ENCODE measurements at places on chromosomes 1 and 21.

DNA sequence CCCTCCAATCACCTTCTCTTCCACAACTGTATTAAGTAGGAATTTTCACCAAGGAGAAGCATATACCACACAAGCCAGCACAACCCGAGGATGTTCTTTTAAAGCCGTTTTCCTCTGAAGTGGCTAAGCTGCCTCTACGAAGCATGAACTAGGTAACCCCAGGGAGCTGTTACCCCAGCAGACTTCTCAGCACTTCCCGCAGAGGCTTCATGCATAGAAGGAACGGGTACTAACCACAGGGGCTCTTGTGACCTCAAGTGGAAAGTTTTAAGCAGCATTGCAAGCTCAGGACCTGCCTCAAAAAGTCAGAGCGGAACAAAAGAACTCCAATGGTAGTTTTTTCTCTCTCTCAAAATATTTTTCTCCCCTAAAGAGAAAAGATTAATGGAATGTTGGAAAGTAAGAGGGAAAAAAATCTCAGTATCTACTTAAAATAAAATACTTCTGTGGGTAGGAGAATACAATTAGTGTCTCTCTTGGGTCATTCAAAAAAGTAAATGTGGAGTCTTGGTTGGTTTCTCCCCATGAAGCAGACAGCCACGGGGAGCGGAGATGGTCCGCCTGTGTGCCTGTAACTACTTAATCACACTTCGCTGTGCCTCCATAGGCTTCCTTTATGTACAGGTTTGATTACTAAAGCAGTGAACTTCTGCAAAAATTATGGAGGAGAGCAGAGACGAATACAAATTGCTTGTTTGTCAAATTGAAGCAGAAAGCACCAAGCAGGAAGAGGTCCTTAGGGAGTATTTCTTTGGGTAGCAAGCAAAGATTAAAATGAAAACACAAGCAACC lies 40.9 kb downstream of the STX6 start:
- peak; percentile 9 for DNase-seq

DNA sequence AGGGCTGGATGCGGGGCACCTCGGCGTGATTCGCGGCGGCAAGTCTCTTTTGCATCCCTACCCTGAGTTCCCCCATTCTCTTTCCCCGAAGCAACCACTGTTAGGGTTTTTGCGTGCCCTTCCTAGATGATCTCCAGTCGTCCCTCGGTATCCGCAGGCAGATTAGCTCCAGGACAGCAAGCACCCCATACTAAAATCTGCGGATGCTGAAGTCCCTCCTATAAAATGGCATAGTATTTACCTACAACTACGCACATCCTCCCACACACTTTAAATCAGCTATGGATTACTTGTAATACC lies 22.8 kb upstream of the CFAP126 start:
- DNase-seq, result no peak

DNA sequence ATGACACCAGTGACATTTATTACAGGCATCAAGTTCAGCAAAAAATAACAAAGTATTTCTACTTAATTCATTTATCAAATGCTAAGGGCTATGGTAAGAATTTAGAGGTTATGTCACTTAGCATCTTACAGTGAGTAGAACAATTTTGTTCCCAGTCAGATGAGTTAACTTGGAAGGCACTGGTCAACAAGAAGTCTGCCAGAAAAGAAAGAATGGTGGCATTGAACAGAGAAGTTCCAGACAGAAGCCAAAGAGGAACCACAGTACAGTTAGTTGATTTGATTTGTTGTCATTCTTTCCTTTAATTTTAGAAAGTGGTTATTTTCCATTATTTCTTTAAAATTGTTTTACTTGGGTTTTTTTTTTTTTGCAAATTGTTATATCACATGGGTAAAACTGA lies 232.2 kb upstream of the PKN2 start:
- no peak for DNase-seq

GRCh38 chr1:231203259-231204057 lies 37.6 kb upstream of the GNPAT start:
- DNase-seq, result no peak

- no peak for DNase-seq
Observed at GRCh38 chr1:59354709-59355337, 57.9 kb downstream of the FGGY start.

DNA sequence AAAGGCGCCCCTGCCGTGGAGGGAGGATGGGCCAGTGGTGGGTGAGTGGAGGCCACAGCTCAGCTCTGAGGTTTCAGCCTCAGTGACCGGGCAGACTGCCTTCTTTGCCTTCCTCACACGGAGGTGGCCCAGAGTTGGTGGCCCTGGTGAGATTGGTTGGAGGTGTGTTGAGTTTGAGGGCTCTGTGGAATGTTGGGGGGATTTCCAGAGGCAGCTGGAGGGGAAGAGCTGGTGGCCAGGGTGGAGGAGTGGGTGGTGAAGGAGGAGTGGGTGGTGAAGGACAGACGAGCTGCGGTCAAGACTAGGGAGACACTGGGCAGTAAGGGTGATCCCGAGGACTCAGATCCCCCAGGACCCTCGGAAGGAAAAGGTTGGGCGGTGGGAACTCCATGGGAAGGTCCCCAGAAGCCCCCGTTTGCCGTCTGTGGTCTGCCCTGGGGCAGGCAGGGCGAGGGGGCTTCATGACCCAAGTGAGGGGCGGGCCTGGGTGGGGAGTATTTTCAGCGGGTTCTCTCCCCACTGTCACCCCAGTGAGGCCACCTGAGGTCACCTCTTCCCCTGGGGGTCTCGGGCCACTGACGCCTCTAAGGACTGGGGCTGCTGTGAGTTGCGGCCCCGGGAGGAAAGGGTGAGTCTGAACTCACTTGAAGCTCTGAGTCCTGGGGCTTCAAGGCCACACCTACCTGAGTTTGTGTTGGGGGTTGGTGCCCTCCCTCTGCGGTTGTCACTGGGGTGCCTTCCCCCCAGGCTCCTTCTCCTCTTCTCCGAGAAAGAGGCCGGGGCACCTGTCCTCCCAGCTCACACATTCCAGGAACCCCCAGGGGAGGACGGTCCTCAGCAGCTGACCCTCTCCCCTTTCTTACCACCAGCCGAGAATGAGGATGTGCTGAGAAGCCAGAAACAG lies 22.7 kb upstream of the PIK3CD start:
- no peak for DNase-seq

- no peak for DNase-seq
Observed at GRCh38 chr1:36643371-36644270, 160.9 kb upstream of the CSF3R start.

DNA sequence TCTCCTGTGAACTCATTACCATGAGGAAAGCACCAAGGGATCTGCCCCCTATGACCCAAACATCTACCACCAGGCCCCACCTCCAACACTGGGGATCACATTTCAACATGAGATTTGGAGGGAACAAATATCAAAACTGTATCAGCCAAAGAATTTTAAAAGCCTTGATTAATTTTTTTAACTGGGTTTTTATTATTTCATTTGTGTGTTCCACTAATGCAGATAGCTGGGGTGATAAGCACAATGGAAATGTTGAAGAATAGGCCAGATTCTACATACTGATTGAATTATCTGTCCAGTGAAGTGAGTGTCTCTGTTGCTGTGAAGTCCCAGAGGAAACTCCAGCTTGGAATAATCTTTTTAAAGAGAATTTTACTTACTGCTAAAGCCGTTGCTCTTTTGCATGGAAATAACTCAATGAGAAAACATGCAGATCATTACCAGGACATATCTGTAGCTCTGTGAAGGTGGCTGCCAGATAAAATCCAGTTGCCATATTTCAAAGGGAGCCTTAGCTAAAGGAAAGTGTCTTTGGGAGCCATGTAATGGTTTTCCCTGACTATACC lies 44.4 kb upstream of the DHCR24 start:
- no peak for DNase-seq

- no peak for DNase-seq
Observed at GRCh38 chr1:59379371-59379728, 82.5 kb downstream of the FGGY start.

- no peak for DNase-seq
Observed at GRCh38 chr1:184471686-184472085, 84.9 kb downstream of the C1orf21 start.

DNA sequence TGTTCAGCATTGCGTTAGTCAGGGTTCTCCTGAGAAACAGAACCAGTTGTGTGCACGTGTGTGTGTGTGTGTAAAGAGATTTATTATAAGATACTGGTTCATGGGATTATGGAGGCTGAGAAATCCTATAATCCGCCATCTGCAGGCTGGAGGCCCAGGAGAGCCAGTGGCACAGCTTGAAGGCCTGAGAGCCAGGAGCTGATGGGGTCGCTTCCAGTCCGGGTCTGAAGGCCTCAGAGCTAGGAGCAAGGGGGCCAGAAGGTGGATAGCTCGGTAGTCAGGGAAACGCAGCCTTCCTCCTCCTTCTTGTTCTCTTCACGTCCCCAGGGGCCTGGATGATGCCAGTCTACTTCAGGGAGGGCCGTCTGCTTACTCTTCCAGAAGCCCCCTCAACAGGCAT lies 37.7 kb downstream of the FAAP20 start:
- no peak for DNase-seq

GRCh38 chr21:15775981-15776380 lies 46.2 kb downstream of the USP25 start:
- DNase-seq, result peak; percentile 80

- no peak for DNase-seq
Observed at GRCh38 chr1:231144416-231145193, 17.3 kb upstream of the TRIM67 start.

DNA sequence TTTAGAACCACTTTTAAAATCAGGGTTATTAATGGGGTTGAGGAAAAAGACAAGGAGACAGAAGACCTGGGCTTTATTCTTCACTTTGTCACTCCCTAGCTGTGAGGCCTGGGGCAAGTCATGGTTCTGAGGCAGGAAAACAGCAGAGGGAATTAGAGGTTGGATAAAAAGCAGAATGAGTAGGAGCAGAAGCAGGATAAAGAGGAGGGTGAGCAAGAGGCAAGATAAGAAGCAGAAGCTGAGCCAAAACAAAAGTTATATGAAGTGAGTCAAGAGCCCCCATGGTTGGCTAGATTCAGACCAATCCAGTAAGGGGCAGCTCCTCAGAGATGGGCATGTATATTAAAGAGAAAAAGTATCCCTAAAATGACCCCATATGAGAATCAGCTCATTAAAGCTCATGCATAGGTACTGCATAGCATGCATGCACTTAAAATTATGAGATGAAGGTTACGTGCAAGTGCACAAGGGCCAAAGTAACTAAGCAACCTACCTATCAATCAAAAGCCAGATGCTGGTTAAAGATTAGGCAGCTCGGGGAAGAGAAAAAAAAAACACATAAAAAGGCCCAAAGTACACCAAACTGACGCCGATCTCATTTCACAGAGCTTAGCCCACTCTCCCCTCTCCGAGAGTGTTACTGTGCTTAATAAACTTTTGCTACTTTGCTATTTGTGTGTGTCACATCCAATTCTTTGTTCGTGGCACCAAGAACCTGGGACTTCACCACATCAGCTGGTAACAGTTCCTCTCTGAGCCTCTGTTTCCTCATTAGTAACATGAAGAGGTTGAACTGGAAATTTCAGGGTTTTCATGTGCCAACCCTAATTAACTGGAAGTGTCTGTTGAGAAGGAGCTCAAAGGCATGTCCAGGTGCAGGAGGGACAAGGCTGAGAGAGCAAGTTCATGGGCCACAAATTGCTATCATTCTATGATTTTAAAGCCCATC lies 2.2 kb downstream of the AVPR1B start:
- DNase-seq, result no peak

DNA sequence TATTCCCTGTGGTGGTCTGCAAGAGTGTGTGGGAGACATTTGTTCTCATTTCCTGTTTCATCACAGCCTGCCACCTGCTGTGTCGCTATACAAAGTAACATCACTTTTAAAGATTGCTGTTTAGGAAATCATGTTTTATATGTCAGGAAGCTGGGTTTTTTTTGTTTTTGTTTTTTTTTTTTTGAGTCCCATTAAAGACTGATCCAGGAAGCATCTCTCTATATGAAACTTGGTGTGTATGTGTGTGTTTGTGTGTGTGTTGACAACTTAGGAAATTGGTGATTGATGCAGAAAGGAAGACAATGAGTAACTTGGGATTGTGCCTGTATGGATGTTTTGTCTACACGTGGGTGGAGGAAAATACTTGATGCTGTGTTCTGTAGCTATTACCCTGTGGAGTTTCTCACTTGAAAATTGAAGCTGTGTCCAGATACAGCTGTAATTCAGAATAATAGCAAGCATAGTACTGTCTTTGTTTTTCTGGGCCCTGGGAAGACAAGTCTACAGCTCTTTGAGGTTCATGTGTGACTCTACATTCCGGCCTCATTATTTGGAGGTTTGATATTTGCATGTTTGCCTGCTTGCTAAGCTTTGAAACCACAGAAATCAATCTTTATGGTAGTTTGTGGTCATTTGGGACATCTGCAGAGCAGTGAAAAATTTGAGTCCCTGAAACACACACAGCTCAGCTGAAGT lies 47.9 kb downstream of the LAMC1 start:
- DNase-seq, result peak; percentile 45

- no peak for DNase-seq
Observed at GRCh38 chr1:214186103-214186824, 94.7 kb upstream of the SMYD2 start.

- no peak for DNase-seq
Observed at GRCh38 chr1:241527146-241527545, 5.0 kb upstream of the KMO start.

- DNase-seq, result no peak
Observed at GRCh38 chr21:46099476-46099875, 1.6 kb downstream of the COL6A2 start.

DNA sequence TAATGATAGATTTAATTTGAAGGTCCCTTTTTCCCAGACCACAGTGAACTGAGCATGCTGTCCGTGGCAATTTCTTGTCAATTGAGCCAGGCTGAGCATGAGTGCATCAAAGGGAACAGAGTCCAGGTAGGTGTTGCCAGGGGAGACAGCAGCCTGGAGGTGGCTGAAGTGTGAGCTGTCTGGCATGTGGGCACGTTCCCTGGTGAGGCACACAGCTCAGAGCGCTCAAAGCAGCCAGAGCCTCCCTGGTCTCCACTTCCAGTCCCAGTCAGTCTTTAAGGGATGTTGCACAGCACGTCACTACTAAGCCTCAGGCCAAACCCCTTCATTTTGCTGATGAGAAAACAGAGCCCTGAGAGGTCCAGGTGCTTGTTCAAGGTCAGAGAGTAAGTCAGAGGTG lies 251.4 kb downstream of the MATN1 start:
- no peak for DNase-seq

All from non-pigmented ciliary epithelial cell (primary cell).